ENCODE measurements at places on chromosomes 5 and 9. TPM values are rescaled to one million over a fixed set of nuclear protein-coding genes. Genes with fewer than 3 reads are reported as not detected.

- H3K4me3 ChIP-seq: no peak overlapping the region
- no peaks in the 10 kb centered on the region for H3K4me1 ChIP-seq
- no peak overlapping the region for H3K27ac ChIP-seq
- no peaks in the 10 kb centered on the region for H3K27me3 ChIP-seq
- H3K36me3 ChIP-seq: no peaks in the 10 kb centered on the region
Measured at GRCh38 chr5:53164478-53165165, 55.1 kb upstream of the MOCS2 start.

- no peaks in the 10 kb centered on the region for H3K27me3 ChIP-seq
- no peaks in the 10 kb centered on the region for H3K36me3 ChIP-seq
- H3K4me3 ChIP-seq: no peak overlapping the region
- no peak for DNase-seq
Measured at GRCh38 chr5:44603496-44604272, 205.1 kb upstream of the MRPS30 start.

GRCh38 chr5:134944630-134945029, 23.1 kb upstream of the CATSPER3 start:
- no peak for DNase-seq
- no peaks in the 10 kb centered on the region for H3K4me1 ChIP-seq
- H3K27ac ChIP-seq: no peak overlapping the region
- H3K36me3 ChIP-seq: peaks cover 5% of the 10 kb centered on the region
- no peak overlapping the region for H3K4me3 ChIP-seq

DNA sequence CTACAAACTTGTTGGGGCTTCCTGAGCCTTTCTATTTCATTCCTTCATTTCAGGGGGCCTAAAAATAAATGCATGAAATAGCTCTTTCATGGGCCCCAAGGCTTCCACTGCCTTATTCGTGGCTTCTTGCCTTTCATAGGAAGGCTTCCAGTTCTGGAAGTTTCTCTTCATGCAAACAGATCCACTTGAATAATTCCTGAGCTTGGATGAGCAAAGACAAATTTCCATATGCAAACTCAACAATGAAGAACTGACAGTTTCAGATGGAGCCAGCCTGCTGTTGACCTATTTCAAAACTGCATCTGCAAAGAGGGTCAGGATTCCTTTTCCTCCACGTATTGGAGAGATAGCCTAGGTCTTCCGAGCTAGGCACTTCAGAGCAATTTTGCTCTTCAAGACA, 142.1 kb downstream of the MLLT3 start:
- H3K4me3 ChIP-seq: no peak overlapping the region
- no peak for DNase-seq
- H3K27me3 ChIP-seq: no peaks in the 10 kb centered on the region
- peaks cover 9% of the 10 kb centered on the region for H3K4me1 ChIP-seq
- H3K27ac ChIP-seq: no peak overlapping the region

- H3K27me3 ChIP-seq: no peaks in the 10 kb centered on the region
- H3K4me1 ChIP-seq: no peaks in the 10 kb centered on the region
- H3K36me3 ChIP-seq: no peaks in the 10 kb centered on the region
- peak overlapping the region; percentile 60 for H3K27ac ChIP-seq
- peak; percentile 30 for DNase-seq
- H3K4me3 ChIP-seq: no peak overlapping the region
Measured at GRCh38 chr5:103444333-103445038, 118.1 kb downstream of the NUDT12 start.

DNA sequence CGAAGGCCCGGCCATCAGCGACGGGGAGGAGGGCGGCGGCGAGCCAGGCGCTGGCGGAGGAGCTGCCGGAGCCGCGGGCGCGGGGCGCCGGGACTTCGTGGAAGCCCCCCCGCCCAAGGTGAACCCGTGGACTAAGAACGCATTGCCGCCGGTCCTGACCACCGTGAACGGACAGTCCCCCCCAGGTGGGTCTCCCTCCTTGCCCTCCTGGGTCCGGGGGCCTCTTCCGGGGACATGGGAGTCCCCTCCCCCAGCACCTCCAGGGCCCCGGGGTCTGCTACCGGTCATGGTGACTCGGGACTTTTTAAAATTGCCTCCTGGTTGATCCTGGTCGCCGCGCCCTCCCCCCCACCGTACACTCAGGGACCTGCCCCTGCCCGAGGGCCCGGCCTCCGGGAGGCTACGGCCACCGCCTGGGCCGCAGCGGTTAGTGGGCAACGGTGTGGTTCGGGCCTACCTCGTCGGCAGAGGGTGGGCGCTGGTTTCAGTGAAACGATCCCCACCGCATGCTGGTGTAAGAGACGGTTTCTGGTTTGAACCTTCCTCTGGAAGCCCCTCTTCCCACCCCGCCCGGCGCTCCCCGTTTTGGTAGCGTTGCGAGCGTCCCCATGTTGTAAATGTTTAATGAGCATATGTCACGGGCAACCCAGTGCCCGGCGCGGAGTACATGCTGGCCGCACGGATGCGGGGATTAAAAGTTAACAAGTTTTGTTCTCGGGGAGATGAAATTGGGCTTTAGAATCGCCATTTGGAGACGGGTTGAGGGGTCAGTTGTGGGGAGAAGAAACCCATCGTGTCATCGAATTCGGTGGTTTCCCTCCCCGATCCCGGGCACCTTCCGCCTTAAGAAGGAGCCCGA, 1.1 kb downstream of the LARP1 start:
- no peaks in the 10 kb centered on the region for H3K27me3 ChIP-seq
- H3K4me1 ChIP-seq: peaks cover 13% of the 10 kb centered on the region
- peak; percentile 77 for DNase-seq
- H3K4me3 ChIP-seq: peak overlapping the region; percentile 73

- H3K4me1 ChIP-seq: no peaks in the 10 kb centered on the region
- no peaks in the 10 kb centered on the region for H3K36me3 ChIP-seq
- H3K27me3 ChIP-seq: no peaks in the 10 kb centered on the region
Measured at GRCh38 chr9:2210201-2210600, 195.1 kb downstream of the SMARCA2 start.

- no peaks in the 10 kb centered on the region for H3K36me3 ChIP-seq
- no peaks in the 10 kb centered on the region for H3K4me1 ChIP-seq
- no peaks in the 10 kb centered on the region for H3K27me3 ChIP-seq
- DNase-seq: no peak
- H3K4me3 ChIP-seq: no peak overlapping the region
Measured at GRCh38 chr5:74801941-74802340, 34.9 kb downstream of the NSA2 start.

DNA sequence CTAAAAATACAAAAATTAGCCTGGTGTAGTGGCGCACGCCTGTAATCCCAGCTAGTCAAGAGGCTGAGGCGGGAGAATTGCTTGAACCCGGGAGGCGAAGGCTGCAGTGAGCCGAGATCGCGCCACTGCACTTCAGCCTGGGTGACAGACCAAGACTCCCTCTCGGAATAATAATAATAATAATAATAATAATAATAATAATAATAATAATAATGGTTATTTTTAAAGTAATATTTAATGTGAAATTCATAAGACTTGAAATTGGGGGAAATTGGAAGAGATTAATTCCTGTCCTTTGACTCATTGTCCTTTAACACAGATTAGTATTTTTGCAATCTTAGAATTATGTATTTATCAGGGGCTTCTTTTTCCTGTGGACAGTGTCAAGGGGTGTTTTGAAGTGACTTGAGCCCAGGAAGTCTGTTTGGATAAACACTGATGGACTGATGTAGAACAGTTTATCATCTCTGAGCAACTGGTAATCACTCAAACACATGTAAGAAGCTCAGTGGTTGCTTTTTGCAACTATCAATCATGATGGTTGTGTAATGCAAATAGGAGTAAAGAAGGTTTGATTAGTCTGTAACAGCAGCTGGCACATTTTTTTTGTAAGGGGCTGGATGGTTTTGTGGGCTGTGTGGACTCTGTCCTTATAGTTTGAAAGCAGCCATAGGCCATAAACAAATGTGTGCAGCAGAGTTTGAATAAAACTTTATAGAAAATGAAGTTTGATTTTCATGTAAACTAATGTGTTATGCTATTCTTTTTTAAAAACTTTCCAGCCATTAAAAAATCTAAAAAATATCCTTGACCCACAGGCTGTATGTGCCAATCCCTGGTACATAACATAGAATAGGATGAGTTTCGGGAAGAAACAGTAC, 93.5 kb downstream of the F2RL2 start:
- H3K27ac ChIP-seq: no peak overlapping the region
- no peaks in the 10 kb centered on the region for H3K36me3 ChIP-seq
- no peak for DNase-seq
- no peaks in the 10 kb centered on the region for H3K4me1 ChIP-seq

DNA sequence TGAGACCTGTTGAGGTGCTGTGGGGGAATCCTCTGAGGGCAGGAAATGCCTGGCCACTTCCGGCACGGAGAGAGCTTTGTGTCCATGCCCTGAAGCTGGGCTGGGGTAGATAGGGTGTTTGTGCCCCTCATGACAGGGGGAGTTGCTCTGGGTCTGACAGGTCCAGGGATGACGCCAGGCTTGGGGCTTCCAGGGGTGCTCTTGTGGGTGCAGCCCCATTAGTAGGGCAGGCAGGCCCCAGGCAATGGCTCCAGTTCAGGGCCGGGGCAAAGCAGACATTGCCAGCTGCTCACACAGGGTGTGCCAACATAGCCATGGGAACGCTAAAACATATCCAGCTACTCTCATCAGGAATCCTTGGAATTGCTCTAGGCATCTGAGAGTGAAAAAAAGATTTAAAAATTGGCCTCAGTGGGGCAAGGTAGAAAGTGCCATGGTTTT, 21.1 kb downstream of the PITX1 start:
- H3K4me1 ChIP-seq: no peaks in the 10 kb centered on the region
- H3K4me3 ChIP-seq: no peak overlapping the region
- H3K36me3 ChIP-seq: peaks cover 18% of the 10 kb centered on the region
- H3K27ac ChIP-seq: no peak overlapping the region
- no peak for DNase-seq

Gene NKD2
- polyA plus RNA-seq: 3.7 TPM

Gene FOXI1
- polyA plus RNA-seq: not detected

Gene PRRX2
- polyA plus RNA-seq: 1.8 TPM

Gene TLX3
- not detected for polyA plus RNA-seq

Gene TEX53
- not detected for polyA plus RNA-seq

Gene MRPL36
- polyA plus RNA-seq: 66.6 TPM

Gene HTR4
- polyA plus RNA-seq: 2.8 TPM

Gene GZMA
- polyA plus RNA-seq: 8.6 TPM

Measured in small intestine (tissue), 16 donors.